Right kidney (tissue), 9 donors: ENCODE measurements at places on chromosomes 5 and 9.

- no peak for DNase-seq
These were observed 22.3 kb upstream of the ARL15 start for GRCh38 chr5:54332720-54333119.

- DNase-seq: no peak
These were observed 129.9 kb downstream of the PDZD2 start for GRCh38 chr5:31768784-31769183.

GRCh38 chr5:74945561-74946165 lies 79.5 kb upstream of the FAM169A start:
- no peak for DNase-seq

- no peak for DNase-seq
These were observed 145.0 kb downstream of the ADCY2 start for GRCh38 chr5:7540736-7541485.

DNA sequence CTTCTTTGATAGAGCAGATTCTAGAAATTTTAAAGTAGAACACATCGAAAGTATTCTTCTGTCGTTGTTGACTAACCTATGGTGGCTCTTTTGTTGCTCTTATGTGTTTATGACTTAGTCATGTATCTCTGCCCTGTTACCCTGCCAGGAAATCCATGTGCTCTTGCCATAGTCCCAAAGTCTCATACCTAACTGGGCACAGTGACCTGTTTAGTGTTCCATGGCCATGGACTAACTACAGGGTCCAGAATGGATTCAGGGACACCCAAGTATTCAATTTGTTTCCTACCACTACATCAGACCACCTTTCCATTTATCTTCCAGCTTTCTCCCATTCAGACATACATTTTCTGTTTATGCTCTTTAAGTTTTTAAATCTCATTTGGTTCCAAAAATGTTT lies 18.0 kb downstream of the SLC44A1 start:
- no peak for DNase-seq

- no peak for DNase-seq
These were observed 60.5 kb upstream of the ANKRD33B start for GRCh38 chr5:10503321-10503720.

- DNase-seq: no peak
These were observed 68.6 kb downstream of the SH3PXD2B start for GRCh38 chr5:172385707-172386106.

GRCh38 chr9:120876842-120877240 lies at the start of gene PHF19:
PHF19 (minus strand) TSS chr9:120877188; CDS start chr9:120874741, 2,447 bp downstream.
- DNase-seq: no peak

DNA sequence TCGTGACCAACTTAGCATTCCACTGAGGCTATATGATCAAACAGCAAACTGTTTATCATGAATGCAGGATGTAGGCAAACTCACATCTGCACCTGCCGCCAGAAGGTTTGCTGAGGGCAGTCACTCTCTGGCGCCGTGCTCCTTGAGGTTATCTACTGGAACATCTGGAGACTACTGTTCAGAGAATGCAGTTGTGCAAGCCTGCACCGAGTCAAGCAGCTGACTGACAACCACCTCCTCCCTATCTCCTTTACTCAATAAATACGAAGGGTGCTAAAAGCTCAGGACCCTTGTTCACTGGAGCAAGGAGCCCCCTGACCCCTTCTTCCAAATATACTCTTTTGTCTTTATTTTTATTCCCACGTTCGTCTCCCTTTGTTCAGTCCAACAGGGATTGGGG lies 27.1 kb downstream of the CCDC125 start:
- no peak for DNase-seq
